ENCODE measurements at places on chromosomes 5 and 9.

DNA sequence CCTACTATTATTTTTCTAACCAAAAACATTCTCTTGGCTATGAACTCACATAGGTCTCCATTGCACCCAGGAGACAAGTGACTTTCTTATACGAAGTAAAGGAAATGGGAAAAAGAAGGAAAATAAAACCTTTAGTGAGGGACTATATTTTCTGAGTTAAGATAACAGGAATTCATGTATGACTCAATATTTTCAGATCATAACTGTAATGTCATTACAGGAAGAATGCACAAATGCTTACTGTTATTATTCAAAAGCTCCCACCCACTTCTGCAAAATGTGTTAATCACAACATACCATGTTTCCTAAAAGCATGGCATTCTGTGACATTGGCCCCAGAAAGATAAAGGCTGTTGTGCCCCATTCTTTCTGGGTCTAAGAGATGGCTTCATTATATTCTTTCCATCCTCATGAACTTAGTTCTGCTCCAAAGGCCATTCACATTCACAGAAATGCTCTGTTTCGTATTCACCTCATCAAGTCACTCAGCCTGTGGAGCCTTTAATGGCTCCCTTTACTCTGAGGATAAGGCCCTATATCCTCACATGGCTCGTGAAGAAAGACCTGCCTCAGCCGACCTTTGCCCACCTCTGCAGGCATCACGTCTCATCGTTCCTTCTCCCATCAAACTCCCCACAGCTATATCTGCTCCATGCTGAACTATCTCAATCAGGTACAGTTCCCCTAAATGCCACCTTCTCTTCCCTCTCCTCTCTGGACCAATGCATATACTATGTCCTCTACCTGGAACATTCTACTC lies 77.0 kb downstream of the ABCA1 start:
- no peak for DNase-seq

GRCh38 chr5:145680767-145681166 lies 154.4 kb downstream of the PRELID2 start:
- DNase-seq = no peak

GRCh38 chr9:92429836-92430235 lies 5.6 kb upstream of the OMD start:
- DNase-seq = no peak

DNA sequence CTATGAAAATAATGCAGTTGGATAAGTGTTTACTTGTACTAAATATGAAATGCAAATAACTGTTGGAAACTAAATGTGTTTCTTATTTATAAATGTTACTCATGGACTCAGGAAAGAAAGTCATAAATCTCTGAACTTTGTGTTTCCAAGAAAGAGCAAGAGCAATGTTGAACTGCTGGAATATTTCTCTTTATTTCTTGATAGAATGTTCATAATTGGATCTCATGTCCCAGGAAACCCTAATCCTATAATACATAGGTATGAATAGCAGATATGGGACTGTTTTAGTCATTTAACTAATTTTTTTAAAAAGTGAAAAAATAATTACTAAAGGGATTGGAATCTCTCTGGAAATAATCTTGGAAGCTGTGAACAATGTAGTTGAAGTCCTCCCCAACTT lies 245.0 kb upstream of the ACTBL2 start:
- no peak for DNase-seq

DNA sequence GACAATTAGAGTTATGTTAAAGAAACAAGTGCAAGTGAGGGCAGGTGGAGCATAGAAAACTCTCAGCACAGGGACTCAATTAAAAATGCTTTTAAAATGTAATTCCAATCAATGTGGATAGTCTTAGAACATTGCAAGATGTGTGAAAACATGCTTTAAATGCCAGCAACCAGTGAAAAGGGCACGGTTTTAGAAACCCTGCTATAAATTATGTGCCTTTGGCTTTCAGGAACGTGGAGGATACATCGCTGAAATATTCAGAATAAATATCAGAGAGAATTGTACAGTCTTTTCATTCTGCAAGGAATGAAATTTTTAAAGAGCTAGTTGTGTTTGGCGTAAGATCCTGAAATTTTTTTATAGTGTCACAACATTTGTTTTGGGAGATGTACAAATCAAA lies 101.1 kb downstream of the TLE4 start:
- DNase-seq = no peak

All from psoas muscle (tissue), 8 donors.